ELF-1 (cell line): ENCODE measurements at places on chromosomes 3 and 15.
A peak's percentile ranks its signal among the peaks of the same experiment; 100 is the strongest.

GRCh38 chr3:128701342-128702212, 24.4 kb upstream of the RAB7A start:
- DNase-seq: no peak

DNA sequence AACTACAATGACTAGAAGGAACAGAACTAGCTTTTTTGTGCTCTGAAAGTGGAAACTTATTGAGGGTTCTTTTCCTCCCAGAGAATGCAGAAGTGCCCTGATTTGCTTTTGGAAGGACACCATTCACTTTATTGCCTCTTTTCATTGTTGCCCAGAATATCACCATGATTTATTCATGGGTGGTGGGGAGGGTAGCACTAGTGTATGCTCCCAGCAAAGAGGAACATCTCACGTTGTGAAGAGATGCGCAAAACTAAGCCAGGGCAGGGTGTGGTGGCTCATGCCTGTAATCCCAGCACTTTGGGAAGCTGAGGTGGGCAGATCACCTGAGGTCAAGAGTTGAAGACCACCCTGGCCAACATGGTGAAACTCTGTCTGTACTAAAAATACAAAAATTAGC, 31.4 kb downstream of the FLNB start:
- no peak for DNase-seq

DNA sequence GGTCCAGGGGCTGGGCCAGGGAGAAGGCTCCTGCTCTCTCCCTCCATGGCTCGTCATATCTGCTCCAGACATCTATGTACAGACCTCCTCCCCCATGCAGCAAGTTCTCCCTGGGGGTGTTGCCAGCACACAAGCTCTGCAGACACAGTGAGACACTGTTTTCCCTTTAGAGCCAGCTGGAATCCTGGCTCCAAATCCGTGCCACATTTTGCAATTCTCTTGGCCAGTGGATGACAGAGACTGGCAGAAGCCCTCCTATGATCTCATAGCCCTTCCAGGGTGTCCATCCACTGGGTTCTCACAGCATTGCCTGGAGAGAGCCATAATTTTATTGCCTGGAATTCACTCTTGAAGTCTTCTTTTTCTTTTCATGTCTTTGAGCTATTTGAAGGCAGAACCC, 203.9 kb downstream of the TLE3 start:
- peak; percentile 79 for DNase-seq

GRCh38 chr3:137972396-137972795, 37.6 kb upstream of the CLDN18 start:
- no peak for DNase-seq

DNA sequence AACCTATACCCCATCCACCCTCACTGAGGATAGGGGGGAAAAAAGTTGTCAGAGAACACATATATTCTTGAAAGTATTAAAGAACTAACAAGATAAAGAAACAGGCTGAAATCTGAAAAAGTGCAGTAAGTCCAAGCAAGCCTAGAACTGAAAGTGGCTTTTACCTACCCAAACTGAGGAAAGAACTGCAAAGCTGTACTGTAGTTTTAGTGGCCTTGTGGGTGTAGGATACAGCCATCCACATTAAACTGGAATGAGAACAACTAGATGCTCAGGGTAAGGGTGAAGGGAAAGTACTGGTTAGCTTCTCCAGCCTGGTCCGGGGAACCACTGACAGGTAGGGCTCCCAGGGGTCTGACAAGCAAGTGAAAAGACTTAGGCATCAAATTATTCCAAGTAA, 10.1 kb downstream of the UBP1 start:
- DNase-seq: no peak

DNA sequence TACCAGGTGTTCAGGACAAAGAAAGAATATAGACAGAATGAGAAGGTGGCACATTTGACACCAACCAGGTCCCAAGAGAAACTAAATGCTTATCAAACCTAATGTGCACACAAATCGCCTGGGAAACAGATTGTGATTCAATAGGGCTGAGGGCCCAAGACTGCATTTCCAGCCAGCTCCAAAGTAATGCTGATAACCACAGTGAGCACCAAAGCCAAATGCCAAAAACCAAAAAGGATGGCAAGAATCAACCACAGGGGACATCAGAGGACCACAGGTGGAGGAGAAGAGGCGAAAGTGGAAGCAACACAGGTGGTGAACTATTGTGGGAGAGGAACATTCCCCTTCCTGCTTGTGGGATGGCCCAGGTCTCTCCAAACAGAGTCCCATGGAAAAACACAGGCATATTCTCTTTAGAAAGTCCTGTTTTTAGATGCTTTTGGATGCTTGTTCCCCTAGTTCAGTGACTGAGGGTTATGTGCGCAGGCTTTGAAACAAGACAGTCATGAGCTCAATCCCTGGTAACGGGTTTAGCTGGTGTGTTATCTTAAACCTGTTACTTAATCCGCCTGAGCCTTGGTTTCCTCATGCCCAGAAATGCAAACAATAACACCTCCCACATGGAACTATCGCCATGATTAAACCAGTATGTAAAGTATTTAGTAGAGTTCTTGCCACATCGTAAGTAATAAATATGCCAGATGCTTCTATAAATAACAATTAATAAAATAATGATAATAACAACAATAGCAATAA, 241.7 kb downstream of the ATP8B4 start:
- peak; percentile 21 for DNase-seq

GRCh38 chr3:86921971-86922680, 68.8 kb downstream of the VGLL3 start:
- no peak for DNase-seq

GRCh38 chr3:188165596-188165995, 11.6 kb downstream of the LPP start:
- no peak for DNase-seq

DNA sequence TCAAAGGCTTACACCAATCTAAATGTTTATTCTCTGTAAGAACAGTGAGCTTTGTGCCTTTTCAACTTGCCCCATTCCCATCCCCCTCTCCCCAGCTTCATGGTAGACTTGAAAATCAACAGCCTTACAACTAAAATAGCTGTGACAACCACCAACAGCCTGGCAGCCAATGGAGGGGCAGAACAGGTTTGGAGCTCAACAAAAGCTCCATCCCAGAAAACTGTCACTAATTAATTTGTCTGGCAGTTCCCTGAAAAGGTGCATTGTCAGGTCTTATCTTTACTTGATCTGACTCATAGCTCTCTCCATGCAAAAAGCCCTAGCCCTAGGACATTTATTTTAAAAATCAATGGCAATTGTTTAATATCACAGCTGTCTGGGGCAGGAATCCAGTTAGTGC, 22.6 kb downstream of the MTHFS start:
- peak; percentile 72 for DNase-seq

DNA sequence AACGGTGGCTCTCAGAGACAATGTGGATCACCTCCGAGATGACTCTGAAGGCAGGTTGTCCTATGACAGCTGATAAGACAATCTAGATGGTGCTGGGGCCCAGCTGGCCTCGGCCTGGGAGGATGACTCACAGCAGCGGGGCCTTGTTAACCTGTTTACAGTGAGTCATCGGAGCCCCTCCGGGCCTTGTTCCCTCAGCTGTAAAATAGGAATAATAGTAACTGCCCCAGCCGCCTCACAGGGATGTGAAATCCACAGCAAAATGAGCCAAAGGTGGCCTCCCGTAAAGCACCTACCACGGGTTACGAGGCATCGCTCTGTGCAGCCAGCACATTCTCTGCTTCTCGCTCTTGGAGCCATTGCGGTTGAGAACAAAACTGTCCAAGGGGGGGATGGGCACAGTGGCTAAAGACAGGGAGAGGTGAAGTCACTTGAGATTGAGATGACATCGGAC, 88.6 kb upstream of the RASGRF1 start:
- DNase-seq: peak; percentile 91

GRCh38 chr3:117665296-117665695, 955.7 kb downstream of the TUSC7 start:
- no peak for DNase-seq

DNA sequence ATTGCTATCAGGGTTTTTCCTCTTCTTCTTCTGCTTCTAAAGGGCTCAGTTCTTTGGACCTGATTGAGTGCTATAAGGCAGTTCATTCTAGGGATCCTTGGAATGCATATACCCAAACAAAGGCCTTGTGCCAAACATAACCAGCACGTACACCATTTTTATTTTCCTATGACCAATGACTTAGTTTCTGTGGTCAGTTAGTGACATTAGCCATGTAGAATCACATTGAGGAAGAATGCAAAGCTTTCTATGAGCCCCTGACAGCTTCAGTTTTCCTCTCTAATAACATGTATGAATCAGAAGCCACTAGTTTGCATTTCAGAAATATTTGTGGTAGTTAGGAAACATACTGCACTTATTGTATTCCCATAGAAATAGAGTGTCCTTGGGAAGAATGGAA, 240.0 kb downstream of the THRB start:
- DNase-seq: no peak

DNA sequence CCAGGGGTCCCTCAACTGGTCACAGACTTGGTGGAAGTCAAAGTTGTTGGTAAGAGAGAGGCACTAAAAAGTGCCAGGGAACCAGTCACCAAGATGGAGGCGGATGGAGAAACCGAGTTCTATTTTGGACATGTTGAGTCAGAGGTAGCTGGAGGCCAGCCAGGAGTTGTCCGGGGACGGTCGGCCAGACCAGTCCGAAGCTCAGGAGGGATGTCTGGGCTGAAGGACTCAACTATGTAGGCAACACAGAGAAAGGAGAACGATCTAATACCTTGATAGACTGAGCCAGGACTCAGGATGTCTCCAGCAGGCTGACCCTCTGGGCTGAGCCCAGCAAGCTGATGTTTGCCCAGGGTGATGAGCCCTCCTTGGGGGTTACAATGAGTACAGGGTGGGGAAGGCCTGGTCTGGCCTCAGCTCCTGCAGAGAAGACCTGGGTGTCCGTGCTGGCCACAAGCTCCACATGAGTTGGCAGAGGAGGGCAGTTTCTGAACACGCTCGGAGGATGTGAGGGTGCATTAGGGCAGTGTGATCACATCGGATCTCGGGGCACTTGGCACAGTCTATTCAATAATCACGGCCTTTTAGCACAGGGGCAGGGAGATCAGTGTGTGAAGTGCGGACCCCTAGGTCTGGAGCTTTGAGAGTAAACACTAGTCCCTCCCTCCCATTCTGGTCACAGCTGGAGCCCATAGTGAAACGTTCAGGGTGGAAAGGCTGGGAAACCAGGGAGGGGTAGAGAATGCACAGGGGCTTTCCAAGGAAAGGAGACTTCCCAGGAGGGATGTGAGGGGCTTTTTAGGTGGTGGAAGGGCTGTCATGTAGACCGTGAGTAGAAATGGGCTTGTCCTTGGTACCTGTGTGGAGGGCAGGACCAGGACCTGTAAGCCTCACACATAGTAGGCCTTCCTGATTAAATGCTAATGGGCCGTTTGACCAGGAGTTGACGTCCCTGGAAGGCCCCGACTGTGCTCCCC, 111.9 kb downstream of the ETFA start:
- DNase-seq: no peak

GRCh38 chr3:193822492-193823212, 229.6 kb downstream of the OPA1 start:
- no peak for DNase-seq

- DNase-seq: peak; percentile 63
Measured at GRCh38 chr3:51099794-51100535, 285.1 kb upstream of the MANF start.

- no peak for DNase-seq
Measured at GRCh38 chr3:119427669-119428068, 35.7 kb downstream of the TMEM39A start.

GRCh38 chr3:175224051-175224450, 364.9 kb downstream of the NAALADL2 start:
- DNase-seq: no peak

- DNase-seq: no peak
Measured at GRCh38 chr3:96354742-96355141, 459.7 kb upstream of the EPHA6 start.

GRCh38 chr3:149332227-149332765, 1.1 kb downstream of the TM4SF18 start:
- DNase-seq: no peak

GRCh38 chr15:85412066-85412465, 31.7 kb downstream of the AKAP13 start:
- DNase-seq: no peak

DNA sequence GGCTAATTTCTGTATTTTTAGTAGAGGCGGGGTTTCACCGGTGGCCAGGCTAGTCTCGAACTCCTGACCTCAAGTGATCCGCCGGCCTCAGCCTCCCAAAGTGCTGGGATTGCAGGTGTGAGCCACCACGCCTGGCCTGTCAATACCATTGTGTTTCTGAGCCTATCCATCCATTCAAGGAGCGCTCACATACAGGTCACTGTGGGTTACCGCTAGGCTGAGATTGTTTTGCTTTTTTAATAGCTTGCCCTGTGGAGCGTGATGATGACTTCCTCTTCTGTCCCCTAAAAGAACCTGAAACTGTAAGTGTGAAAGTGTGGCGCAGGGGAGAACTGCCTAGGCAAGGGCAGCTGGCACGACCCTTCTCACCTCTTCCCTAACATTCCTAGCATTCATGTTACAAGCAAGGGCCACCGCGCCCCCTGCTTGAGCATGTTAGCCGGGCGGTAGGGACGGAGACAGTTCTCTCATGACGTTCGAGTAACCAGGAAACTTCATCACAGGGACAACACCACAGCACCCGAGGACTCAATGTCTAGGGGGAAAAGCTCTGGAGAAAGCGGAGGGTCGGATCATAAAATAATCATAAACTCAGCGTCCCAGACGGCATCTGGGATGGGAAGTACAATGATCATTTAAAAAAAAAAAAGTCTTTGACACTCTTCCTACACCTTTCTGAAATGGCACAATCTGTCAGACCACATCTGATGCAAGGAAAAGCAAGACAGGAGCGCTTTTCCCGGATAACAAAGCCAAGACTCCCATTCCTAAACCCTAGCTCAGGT, 790 bp downstream of the LAMP3 start:
- DNase-seq: peak; percentile 70

- DNase-seq: no peak
Measured at GRCh38 chr3:182243625-182244024, 531.9 kb downstream of the SOX2 start.

GRCh38 chr3:53665608-53666425, 171.4 kb downstream of the CACNA1D start:
- DNase-seq: no peak

- no peak for DNase-seq
Measured at GRCh38 chr15:36673039-36673438, 93.6 kb downstream of the CDIN1 start.

GRCh38 chr15:57343498-57343897, 32.8 kb upstream of the CGNL1 start:
- no peak for DNase-seq

- no peak for DNase-seq
Measured at GRCh38 chr3:175246766-175247165, 387.6 kb downstream of the NAALADL2 start.

DNA sequence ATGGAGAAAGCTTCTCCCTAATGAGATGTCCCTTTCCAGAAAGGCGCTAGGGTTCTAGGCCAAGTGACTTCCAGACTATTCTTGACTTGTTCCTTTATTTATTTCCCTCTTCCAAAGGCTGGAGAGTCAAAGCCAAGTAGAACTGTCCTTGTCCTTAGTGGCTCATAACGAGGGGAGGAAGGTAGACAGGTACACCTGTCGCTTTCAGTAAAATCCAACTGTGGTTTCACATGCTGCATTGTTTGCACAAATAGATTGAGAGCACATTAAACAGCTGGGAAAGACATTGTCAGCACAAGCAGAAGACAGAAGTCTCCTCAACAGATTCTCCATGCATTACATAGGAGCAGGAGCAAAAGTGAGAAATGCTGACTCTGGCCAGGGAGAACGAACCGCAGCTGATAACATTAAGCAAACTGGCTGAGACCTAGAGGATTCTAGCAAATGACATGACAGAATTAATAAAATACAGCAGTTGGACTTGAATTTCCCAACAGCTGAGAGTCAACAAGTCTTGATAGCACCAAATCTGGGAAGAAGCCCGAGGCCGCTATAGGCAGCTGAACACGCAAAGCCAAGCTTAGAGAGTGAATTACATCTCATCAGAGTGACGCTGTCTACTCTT, 227.7 kb downstream of the TLE3 start:
- DNase-seq: no peak
